ENCODE measurements at places on chromosomes 12 and 14.
A peak's percentile ranks its signal among the peaks of the same experiment; 100 is the strongest.

GRCh38 chr12:107704041-107704440 lies 18.4 kb downstream of the PWP1 start:
- DNase-seq: no peak

GRCh38 chr12:47858511-47859266 lies 39.0 kb upstream of the HDAC7 start:
- peak; percentile 25 for DNase-seq

DNA sequence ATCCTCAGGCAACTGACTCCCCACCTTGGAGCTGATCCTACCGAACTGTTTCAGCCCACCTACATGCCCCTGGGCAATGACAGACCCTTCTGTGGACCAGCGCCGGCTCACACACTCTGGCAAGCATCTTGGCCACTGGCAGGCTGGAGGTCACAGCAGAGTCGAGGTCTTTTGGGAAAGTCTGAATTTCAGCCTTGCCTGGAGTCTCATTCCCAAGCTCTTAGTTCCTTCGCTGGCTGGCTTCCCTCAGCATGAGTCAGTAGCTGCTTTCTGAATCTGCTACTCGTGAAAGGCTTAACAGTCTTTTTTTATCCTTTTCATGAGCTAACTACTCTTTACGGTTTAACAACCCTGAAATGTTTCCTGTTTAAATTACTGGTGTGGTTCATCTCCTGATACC lies 44.5 kb downstream of the ASCL4 start:
- no peak for DNase-seq

GRCh38 chr12:1344245-1344644 lies 250.1 kb downstream of the FBXL14 start:
- no peak for DNase-seq

DNA sequence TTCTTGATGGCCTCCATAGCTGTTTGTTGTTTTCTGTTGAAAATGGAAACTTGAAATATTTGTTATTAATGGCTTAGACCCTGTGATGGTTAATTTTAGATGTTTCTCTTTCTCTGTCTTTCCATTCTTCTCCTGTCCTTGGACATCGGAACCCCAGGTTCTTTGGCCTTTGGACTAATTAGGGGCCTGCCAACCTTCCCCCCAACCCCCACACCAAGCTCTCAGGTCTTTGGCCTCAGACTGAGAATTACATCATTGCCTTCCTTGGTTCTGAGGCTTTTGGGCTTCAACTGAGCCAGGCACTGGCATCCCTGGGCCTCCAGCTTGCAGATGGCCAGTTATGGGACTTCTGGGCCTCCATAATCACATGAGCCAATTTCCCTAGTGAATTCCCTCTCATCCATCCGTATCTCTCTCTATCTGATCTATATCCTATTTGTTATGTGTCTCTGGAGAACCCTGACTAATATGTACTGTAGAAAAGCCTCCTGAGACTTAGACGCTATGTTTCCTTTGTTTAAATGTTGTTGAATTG lies 71.6 kb downstream of the FGD4 start:
- no peak for DNase-seq

DNA sequence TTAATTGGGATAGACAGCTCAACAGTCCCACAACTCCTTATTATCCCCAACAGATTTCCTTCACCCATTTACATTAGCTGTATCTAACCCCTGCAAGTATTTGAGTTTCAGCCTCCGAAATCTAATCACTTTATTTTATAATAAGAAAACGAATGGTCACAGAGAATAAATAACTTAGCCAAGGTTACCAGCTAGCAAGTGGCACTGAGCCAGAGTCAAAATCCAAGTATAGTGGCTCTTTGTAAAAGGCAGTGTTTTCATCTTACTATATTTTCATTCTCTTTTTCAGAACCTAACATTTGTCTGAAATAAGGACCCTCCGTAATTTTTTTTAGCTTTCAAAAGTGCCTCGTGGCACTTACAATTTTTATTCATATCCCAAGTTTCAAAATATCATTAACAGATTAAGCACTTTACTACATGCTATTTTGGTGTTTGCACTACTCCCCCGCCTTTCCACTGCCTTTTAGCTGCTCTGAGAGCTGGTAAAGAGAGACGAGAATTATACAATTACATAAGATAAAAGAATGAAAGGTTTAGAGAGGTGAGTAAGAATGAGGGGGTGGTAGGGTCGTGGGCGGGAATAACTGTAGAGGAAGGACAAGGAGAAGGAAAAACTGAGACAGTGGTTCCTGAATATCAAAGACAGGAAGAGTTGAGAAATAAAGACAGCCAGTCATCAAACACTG lies 3.7 kb upstream of the USP15 start:
- DNase-seq: no peak

GRCh38 chr12:31536672-31537071 lies 54.3 kb downstream of the DENND5B start:
- DNase-seq: no peak

GRCh38 chr12:116087962-116088361 lies 189.5 kb downstream of the MED13L start:
- no peak for DNase-seq

DNA sequence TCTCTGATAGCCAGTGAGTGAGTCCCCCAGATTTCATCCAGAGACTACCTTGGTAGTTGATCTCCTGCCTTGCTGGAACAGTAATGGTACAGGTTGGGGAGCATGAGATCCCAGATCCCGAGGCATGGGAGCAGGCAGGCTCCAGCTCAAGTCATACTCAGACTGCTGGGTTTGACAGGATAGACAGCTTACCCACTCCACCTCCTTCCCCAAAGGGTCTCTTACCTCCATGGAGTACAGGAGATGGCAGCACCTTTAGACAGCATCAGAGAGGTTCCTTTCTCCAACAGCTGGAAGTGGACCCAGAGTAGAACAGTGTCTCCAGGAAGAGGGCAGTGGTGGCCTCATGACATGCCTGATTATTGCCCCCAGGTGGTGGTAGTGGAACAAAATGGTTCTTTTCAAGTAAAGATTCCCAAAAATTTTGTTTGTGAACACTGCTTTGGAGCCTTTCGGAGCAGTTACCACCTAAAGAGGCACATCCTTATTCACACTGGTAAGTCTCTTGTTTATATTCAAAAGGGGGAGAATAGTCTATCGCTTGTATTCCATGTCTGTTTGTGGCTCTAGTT lies 4.9 kb upstream of the CSAD start:
- no peak for DNase-seq

- DNase-seq: no peak
Observed at GRCh38 chr14:75519826-75520728, 2.2 kb upstream of the BATF start.

DNA sequence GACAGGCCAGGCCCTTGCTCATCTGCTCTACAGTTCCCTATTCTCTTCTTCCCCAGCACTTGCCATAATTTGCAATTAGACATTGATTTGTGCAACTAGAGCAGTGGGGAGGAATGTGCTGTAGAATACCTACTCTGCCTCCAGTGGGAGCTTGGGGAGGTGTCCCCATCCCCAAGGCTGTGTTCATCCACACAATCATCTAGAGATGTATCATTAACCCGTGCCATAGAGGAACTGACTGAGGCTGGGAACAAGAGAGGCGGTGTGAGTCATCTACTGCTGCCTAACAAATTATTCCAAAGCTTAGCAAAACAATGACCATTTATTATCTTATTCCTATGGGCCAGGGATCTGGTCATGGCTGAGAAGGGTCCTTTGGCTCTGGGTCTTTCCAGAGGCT lies 5.1 kb upstream of the OTUB2 start:
- DNase-seq: no peak

DNA sequence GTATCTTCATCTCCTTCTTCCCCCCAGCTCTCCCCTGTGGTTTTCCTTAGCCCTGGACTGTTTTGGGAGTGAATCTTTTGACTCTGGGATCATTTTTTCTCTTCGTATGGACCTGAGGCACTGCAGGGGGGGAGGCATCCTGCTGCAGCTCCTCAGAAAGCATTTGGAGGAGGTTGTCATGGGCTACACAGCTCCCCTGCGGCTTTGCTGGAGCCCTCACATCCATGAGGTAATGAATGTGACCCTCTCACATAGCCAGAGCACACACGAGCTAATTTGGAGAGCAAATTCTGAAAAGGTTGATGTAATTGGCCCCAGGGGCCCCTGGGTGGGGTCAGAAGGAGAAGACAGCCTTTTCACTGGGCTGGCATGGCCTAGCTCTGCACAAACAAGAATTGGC lies 110.9 kb downstream of the PAH start:
- DNase-seq: no peak

DNA sequence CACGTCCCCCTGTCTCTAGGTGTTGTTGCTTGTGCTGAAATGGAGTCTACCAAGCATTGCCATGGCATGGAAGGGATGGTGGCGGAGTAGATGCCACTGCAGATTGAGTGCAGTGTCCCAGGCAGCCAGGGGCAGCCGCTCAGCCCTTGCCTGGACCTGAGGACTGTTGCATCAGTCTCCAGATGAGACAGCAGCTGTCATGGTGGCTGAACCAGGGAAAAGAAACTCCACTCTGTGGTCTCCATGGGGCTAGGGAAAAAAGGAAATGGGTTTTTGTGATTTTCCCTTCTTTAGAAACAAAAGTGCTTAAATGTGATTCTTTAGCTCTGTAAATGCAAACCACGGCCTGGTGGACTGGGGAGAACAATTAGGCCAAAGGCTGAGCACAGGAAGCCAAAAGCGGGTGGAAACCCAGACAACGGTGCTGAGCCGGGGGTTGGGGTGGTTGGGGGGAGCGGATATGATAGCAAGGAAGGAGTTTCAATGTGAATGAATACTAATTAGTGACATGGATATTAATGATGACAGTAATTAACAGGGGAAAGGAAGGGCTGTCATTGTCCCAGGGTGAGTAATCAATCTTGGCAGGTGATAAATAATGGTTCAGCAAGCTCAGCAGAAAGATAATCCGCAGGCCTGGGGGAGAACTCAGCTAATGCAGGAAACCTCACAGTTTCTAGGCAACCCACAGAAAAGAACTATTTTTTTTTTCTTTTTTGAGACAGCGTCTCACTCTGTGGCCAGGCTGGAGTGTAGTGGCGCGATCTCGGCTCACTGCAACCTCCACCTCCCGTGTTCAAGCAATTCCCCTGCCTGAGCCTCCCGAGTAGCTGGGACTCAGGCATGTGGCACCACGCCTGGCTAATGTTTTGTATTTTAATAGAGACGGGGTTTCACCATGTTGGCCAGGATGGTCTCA lies 442.6 kb downstream of the DPF3 start:
- DNase-seq: no peak

- DNase-seq: peak; percentile 72
Observed at GRCh38 chr12:52005903-52006703, 643 bp upstream of the TAMALIN start.

DNA sequence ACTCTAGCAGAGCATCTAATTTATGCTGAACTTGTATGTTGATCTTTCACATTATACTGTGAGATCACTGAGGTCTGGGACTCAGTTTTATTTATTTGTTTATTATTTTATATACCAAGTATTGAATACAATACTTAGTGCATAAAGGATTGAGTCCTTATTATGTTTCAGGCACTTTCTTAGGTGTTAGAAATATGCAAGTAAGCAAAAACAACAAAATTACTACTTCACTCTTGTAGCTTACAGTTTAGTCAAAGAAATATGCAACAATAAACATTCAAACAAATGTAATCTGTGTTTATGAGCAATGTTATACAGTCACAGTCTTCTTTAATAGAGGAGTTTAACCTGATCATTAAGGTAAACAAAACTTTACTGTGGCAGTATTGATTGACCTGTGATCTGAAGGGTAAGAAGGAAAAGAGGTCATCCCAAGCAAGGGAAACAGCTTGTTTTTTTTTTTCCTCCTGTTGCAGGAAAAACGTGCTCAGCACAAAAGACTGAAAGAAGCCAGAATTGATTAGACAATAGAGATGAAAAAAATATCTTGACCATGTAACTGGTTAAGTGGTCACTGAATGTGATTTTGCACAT lies 990.7 kb downstream of the TRHDE start:
- DNase-seq: no peak

GRCh38 chr14:45038256-45038655 lies 45.7 kb upstream of the PRPF39 start:
- no peak for DNase-seq

GRCh38 chr12:70590051-70590450 lies 47.2 kb downstream of the PTPRB start:
- DNase-seq: peak; percentile 87

- DNase-seq: no peak
Observed at GRCh38 chr14:49479432-49479831, 106.7 kb downstream of the RPS29 start.

DNA sequence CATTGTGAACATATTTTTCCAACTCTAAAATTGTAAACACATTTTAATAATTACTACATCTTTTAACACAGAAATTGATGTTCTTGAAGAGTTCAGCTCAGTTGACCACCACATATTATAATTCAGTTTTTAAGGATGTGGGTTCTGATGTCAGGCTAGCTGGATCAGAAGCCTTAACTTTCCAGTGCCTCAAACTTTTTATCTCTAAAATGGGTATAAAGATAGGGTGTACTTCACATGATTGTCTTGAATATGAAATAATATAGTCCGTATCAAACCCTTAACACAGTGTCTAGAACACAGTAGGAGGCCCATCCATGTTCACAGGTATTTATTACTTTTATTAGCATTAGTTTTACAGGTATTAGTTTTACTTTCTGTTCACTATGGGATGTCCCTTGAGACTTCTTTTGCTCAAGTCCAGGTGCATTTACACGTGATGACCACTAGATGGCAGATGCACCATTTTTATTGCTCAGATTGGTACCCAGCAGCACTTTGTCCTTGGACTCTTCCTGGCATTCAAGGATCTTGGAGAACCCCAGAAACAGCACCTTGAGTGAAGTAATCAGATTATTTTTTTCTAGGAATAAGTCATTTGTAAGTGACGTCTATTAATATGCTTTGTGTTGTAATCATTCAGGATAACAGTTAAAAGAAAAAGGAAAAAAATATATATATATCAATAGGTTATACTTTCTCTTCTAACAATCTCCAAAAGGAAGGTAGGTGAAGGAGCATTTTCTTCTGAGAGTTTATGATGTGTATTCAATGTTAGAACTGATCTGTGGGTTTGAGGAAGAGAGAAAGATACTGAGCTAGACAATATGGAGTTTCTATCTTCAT lies 580.2 kb downstream of the ETNK1 start:
- DNase-seq: no peak

GRCh38 chr12:11698729-11699128 lies 49.3 kb downstream of the ETV6 start:
- no peak for DNase-seq
